ENCODE measurements at places on chromosomes 13 and 19.

DNA sequence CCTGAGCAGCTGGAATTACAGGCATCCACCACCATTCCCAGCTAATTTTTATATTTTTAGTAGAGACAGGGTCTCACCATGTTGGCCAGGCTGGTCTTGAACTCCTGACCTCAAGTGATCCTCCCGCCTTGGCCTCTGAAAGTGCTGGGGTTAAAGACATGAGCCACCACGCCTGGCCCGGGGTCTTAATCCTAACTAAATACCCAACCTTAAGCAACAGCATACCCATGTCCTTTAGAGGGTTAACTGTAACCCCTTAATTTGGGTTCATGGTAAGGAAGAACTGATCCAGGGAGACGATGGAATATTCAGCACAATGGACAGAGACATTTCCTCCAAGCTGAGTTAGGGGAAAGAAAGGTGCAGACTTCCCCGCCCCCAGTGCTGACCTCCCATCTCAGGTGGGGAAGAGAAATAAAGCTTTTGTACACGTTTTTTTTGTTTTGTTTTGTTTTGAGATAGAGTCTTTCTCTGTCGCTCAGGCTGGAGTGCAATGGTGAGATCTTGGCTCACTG lies 8.7 kb upstream of the GALP start:
- DNase-seq: no peak

DNA sequence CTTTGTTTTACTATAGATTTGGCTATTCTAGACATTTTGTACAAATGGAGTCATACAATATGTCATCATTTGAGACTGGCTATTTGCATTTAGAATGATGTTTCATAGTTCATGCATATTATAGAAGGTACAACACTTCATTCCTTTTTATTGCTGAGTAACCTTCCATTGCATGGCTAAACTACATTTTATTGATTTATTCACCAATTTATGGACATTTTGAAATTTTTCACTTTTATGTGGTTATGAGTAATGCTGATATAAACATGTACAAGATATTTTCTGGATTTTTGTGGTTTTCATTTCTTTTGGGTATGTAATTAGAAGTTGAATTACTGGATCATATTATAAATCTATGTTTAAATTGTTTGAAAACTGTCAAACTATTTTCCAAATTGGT lies 710.3 kb upstream of the SLITRK5 start:
- no peak for DNase-seq

DNA sequence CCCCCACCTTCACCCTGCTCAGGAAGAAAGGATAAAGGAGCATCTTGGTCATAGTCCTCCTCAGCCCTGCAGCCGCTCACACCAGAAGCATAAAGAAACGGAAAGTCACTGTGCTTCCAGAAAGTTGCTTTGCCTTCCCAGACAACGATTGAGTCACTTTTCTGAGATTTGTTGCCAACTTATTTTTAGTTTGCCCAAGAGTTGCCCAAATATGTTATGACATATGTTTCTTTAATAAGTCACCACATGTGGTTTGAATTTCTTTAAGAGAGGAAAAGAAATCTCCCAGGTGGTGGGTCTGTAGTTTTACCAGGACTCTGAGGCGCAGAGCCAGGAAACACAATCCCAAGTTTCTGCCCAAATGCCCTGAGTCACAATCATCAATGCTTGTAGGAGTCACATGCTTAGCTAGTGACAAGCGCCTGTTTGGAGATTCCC lies 63.4 kb upstream of the LRCH1 start:
- no peak for DNase-seq

DNA sequence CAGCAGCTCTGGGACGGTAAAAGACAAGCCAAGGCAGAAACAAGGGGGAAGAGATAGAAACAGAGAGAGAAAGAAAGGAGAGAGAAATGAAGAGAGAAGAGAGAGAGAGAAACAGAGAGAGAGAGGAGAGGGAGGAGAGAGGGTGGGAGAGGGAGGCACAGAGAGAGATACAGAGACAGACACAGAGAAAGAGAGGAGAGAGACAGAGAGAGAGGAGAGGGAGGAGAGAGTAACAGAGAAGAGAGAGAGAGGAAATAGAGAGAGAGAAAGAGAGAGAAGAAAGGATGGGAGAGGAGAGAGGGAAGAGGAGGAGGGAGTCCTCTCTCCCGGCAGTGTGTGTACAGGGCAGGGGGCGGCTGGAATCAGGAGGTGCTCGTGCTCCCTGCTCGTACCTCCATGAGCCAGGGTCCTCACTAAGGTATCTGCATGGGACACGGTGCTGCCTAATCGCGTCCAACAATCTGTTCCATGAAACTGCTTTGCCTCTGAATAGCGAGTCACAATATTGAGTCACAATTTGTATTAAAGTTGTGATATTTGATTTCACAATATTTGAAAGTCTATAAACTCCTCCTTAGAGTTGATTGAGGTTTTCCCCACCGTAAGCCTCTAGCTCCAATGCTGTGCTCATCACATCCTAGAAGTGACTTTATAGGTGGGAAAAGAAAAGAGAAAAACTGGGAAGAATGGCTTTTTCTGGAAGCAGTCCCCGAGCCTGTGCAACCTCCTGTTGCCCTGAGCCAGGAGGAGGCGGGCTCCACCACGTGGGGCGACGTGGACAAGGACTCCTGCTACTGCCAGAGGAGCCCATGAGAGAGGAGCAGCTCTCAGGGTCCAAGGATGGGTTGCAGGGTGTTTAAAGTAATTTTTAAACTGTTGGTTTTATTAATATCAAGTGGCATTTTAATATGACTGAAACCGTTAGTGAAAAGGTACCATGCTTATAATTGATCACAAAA lies 81.7 kb upstream of the ARHGEF7 start:
- no peak for DNase-seq

GRCh38 chr13:73482556-73482955 lies 423.8 kb downstream of the KLF5 start:
- DNase-seq: no peak
